CD4-positive, alpha-beta T cell treated with Interferon alpha-2 for 1 hour (primary cell): ENCODE measurements at places on chromosomes 2 and 18.

DNA sequence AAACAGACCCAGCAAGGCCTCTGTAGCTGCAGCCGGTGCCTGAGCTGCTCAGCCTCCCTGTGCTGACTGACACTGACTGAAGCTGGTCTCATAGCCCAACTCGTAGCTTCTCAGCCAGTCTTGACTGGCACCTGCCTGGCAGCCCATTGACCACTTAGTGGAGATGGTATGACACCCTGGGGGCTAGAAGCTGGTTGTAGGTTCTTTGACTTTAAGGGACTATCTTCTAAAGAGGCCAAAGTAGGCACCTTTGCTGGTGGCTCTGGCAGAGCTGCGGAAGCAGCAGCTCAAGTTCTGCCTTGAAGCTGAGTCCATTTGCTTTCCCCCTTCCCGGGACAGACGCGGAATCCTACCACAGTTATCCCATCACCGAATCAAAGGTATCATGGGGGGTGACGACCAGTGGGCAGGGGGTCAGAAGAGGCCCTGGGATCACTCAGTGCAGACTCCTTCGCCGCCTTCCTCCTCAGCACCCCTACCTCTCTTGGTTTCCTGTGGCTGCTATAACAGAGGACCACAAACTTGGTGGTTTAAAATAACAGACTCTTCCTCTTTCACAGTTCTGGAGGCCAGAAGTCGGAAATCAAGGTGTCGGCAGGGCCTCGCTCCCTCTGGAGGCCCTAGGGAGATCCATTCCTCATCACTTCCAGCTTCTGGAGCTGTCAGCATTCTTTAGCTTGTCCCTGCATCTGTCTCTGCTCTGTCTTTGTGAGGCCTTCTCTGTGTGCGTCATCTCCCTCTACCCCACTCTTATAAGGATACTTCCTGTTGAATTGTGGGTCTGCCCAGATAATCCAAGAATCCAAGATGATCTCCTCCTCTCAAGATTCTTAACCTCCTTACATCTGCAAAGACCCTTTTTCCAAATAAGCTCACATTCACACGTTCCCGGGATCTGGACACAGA lies 13.7 kb upstream of the FOSL2 start:
- no peak for DNase-seq

DNA sequence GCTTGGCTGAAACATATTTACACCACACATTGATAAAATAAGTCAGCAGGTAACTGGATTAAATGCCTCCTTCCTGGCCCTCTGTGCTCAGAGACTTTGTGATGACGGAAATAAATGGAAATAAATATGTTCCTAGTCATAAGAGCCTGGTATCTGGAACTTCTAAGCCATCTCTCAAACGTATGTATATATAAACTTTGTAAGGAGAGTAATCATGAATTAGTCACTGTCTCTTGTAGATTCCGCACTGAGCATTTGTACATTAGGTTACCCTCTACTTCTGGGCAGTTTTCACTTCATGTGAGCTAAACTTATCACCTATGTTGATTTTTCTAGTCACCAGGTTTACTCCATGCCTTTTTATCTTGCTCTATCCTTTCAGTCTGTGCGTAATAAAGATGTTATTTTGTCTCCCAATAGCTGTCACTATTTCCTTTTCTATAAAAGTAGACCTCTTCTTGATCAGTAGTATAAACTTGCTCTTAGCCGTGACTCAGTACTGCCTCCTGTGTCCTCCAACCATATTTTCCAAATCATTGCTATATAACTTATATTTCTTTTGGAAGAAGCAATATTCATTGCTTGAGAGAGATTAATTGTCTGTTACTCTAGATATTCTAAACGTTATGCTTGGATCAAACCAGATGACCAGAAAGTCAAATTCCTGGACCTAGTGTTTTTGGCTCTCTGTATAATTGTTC lies 53.2 kb downstream of the FEZ2 start:
- no peak for DNase-seq

- DNase-seq = no peak
Observed at GRCh38 chr2:140424471-140424870, 1644.3 kb upstream of the NXPH2 start.

- DNase-seq = no peak
Observed at GRCh38 chr2:165238295-165238694, 919 bp upstream of the SCN2A start.

- DNase-seq = no peak
Observed at GRCh38 chr2:60302377-60303126, 250.9 kb downstream of the BCL11A start.
